ENCODE measurements at places on chromosomes 16 and 17. TPM values are rescaled to one million over a fixed set of nuclear protein-coding genes. Genes with fewer than 3 reads are reported as not detected.

GRCh38 chr17:27396941-27397340 is 59.3 kb upstream of the KSR1 start:
- DNase-seq, result no peak

- no peak for DNase-seq
Measured at GRCh38 chr16:53933407-53933806, 229.5 kb downstream of the FTO start.

KIF1C gene
- total RNA-seq, result 102 TPM

DNA sequence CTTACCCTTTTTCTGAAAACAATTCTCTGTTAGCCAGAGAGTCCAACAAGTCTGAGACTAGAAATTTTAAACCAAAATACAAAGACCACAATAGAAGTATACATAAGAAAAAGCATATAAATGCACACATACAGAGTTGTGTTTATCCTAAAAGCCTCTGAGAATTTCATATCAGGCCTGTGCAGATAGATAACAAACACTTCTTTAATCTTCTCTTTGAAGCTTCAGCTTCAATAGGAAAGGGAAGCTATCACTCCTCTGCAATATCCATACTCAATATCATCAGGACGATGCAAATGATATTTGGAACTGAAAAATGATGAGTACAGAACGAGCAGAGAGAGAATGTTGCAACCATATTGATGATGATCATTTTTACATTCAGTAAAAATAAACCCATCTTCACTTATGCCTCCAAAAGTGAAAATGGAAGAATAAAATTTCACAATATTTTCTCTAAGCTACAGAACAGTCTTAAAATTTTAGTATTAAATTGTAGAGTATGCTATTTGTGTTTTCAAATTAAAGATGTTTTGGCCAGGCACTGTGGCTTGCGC is 61.6 kb downstream of the SKAP1 start:
- no peak for DNase-seq

- DNase-seq, result no peak
Measured at GRCh38 chr16:76278086-76278485, 885 bp downstream of the CNTNAP4 start.

DNA sequence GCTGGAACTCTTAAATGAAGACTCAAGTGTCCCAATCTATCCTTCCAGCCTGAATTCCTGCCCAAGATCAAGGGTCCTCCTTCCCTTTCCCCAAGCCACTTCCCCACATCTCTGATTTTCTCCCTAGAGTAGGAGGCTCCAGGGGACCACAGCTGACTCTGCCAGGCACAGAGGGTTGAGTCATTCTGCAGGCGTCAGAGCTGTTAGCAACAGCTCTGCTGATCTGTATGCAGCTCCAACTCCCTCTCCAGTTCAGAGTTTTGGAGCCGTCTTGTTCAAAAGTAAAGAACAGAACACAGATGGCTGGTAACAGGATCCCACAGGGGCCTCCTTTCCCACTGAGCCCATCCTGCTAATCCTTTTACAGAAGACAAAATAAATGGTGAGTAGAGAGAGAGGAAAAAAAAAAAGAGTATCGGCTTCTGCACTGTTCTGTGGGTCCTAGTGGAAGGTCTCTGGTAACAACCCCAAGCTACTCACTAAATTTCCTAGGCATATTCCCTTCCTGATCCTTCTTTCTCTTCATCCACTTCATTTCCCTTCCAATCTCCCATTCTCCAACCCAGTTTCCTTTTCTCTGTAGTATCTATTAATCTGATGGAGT is 13.4 kb upstream of the TAOK1 start:
- no peak for DNase-seq

- DNase-seq, result no peak
Measured at GRCh38 chr16:72923757-72924156, 124.2 kb downstream of the ZFHX3 start.

ST6GALNAC2 gene
- 10.4 TPM for total RNA-seq

COQ7 gene
- 18.2 TPM for total RNA-seq

- no peak for DNase-seq
Measured at GRCh38 chr17:77375108-77375916, 234.5 kb downstream of the SEC14L1 start.

- DNase-seq, result no peak
Measured at GRCh38 chr17:56319531-56319930, 166.3 kb downstream of the ANKFN1 start.

GRCh38 chr17:80359422-80360110 is 55.4 kb upstream of the ENDOV start:
- DNase-seq, result no peak

- no peak for DNase-seq
Measured at GRCh38 chr17:42289611-42290181, 1.4 kb downstream of the STAT5A start.

GRCh38 chr16:9297437-9298113 is 206.1 kb downstream of the HAPSTR1 start:
- no peak for DNase-seq

DNA sequence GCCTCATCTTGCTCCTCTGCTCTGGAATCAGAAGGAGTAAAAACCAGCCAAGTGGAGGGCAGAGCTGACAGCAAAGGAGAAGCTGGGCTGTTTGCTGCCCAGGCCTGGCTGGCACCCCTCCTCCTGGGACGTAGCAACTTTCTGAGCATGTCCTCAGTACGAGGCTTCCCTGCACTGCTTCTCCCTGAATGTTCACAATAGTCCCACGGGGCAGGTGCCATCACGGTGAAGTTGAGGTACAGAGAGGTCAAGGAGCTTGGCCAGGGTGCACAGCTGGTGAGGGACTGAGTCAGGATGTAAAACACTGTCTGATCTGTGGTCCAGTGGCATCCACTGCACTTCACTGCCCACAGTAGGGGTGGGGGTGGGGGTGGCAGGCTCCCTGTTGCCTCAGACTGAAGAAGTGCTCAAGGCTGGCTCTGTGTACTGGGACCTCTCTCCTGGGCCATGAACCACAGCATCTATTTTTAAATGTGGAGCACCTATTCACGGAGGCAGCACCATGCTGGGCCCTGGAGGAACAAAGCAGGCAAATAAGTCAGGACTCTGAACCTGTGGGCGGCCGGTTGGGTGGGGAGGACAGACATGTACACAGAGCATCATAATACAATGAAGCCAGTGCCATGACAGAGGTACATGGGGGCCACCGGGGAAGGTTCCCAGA is 369.5 kb downstream of the SEC14L1 start:
- DNase-seq, result no peak

- DNase-seq, result no peak
Measured at GRCh38 chr17:51941272-51941671, 217.2 kb downstream of the CA10 start.

GRCh38 chr17:75693500-75694481 is 26.7 kb downstream of the SAP30BP start:
- DNase-seq, result no peak

DNA sequence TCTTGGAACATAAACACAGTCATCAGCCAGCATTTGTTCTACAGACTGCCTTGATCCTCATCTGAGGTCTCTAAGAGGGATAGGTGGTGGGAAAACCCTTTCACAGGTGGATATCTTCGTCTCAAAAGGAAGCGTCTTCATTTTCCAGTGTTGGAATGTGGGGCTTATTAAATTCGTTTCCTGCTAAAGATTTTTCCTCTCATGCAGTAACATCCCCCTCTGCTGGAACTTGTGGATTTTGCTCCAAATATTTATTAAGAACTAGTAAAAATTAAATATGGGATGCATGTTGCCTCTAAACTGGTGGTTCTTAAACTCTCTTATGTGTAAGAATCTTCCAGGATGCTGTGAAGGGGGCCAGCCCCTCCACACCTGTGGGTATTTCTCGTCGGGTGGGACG is 20.1 kb upstream of the MLYCD start:
- no peak for DNase-seq

DNA sequence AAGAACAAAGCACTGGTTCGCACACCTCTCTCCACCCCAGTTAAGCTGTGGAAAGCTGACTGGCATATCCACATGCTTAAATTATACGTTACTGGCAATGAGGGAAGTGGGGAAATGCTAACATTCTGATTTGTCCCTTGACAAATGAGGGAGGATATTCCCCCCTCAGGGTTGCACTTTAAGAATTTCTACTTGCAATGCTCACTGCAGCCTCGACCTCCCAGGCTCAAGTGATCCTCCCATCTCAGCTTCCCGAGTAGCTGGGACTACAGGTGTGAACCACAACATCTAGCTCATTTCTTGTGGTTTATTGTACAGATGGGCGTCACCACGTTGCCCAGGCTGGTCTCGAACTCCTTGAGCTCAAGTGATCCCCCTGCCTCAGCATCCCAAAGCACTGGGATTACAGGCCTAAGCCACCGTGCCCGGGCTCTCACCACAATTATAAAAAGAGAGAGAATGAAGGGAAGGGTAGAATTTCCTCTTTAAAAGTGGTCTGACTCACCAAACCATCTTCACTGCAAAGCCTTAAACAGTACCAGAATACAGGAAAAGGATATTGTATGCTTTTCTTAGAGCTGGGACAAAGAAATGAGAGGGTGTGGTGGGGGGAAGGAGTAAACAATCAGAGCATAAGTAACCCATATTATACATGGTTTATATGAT is 38.9 kb downstream of the KANSL1 start:
- DNase-seq, result no peak

DNA sequence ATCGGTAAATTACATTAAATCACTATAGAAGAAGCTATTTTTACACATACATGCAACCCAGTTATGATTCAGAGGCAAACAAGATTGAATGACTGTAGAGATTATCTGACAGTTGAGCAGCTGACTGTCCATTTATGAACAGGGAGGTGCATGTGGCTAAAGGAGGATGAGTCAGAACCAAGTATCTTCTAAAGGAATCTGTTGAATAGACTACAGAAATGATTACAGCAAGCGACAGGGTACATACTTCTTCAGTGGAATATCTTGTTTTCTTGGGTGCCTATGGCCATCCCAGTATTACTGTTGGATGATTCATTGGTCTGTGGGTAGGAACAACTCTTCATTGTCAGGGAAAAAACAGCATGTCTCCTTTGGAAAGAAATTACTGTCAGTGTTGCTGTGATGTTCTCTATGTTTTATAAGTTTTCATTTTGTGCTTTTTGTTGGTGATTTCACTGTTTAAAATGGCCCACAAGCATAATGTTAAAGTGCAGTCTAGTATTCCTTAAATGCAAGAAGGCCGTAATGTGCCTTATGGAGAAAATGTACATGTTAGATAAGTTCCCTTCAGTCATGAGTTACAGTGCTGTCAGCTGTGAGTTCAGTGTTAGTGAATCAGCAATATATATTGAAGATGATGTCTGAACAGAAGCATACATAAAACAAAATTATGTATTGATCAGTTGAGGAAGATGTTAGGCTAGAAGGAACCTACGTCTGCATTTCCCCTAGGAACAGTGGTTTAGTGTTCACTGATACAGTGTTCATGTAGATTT is 27.0 kb downstream of the CBFB start:
- no peak for DNase-seq

- no peak for DNase-seq
Measured at GRCh38 chr17:18141210-18141803, 32.8 kb downstream of the MYO15A start.

MFAP4 gene
- total RNA-seq, result 2.6 TPM

DNA sequence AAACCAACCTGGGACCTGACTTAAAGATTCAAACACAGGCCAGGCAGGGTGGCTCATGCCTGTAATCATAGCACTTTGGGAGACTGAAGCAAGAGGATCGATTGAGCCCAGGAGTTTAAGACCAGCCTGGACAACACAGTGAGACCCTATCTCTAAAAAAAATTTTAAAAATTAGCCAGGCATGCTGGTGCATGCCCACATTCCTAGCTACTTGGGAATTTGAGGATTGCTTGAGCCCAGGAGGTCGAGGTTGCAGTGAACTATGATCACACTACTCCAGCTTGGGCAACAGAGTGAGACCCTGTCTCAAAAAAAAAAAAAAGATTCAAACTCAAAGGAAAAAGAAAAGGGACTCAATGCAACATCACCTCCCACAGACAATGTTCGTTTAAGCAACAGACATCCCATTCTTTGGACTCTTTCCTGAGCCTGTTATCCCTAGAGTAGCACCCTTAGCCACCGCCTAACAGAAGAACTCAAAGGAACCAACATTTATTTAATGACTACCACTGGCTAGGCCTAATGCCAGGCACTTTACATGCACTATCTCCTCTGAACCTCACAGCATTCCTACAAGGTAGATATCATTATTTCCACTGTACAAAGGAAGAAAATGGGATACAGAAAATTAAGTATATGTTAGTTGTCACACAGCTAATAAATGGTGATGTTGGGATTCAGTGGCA is 12.7 kb downstream of the MYO18A start:
- no peak for DNase-seq

CSH2 gene
- total RNA-seq, result not detected

All from type B pancreatic cell (in vitro differentiated cells).